ENCODE measurements at places on chromosomes 13 and 19.

- no peak for DNase-seq
Observed at GRCh38 chr13:73250061-73250460, 191.3 kb downstream of the KLF5 start.

DNA sequence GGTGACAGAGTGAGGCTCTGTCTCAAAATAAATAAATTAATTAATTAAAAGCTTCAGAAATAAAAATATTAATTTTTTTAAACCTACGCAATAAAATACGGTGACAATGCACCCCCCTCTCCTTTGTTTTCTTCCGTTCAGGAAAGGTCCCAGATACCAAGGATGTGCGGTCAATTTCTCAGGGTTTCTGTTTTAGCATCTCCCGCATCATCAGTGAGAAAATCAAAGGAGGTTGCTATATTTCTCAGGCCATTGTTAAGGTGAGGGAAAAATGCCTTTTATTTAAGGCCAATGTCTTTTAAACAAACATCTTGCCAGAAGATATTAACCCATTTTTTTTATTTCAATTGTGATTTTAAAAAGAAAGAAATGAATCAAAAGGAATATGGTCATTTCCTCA, 111.7 kb downstream of the INSR start:
- DNase-seq, result no peak

DNA sequence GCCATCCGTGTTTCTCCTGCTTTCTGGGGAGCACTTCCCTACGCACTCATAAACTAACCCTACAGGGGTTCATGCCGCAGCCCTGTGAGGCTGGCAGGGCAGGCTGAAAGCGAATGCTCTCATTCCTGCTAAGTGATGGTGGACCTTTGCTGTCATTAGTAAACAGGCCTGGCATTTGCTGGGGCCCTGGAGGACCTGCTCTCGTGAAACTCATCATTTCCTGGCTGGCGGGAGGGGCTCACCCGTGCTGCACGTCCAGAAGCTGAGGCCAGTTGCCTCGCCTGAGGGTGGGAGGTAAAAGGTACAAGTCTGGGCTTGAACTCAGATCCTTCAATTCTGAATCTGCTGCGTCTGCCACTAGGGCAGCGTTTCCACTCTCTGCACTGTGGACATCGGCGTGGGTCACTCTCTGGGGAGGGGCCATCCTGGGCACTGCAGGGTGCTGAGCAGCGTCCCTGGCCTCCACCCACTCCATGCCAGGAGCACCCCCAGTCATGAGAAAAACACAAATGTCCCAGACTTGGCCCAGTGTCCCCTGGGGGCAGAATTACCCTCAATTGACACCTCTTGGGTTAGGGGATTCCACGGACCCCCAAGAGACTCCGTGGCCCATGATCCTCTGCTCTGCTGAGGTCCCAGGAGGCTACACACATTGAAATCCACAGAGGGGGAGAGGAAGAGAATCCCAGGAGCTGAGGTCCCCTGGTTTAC, 7.0 kb downstream of the MOB3A start:
- no peak for DNase-seq

GRCh38 chr13:53537586-53537985, 509.0 kb downstream of the OLFM4 start:
- DNase-seq, result no peak

DNA sequence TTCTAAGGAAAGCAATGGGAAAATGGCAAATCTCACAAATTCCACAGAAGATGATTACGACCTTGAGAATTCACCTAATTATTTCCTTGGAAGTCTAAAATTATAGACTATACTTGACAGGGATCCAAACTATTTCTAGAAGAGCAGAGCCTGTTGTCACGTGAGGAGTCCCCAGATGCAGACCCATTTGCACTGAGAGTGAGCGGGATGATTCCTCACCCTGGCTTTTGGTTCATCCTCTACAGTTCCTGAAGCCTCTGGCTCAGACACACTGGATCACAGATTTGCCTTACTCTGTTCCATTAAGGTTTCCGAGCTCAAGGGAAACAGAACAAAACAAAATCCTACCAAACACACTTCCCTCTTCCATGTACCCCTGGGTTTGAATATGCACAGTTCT, 23.0 kb upstream of the CYSLTR2 start:
- no peak for DNase-seq

- DNase-seq, result no peak
Observed at GRCh38 chr19:5590151-5590864, 22.6 kb upstream of the TINCR start.

- DNase-seq, result no peak
Observed at GRCh38 chr13:110509971-110510786, 51.3 kb downstream of the RAB20 start.

- no peak for DNase-seq
Observed at GRCh38 chr19:46392252-46392801, 21.0 kb downstream of the CCDC8 start.

DNA sequence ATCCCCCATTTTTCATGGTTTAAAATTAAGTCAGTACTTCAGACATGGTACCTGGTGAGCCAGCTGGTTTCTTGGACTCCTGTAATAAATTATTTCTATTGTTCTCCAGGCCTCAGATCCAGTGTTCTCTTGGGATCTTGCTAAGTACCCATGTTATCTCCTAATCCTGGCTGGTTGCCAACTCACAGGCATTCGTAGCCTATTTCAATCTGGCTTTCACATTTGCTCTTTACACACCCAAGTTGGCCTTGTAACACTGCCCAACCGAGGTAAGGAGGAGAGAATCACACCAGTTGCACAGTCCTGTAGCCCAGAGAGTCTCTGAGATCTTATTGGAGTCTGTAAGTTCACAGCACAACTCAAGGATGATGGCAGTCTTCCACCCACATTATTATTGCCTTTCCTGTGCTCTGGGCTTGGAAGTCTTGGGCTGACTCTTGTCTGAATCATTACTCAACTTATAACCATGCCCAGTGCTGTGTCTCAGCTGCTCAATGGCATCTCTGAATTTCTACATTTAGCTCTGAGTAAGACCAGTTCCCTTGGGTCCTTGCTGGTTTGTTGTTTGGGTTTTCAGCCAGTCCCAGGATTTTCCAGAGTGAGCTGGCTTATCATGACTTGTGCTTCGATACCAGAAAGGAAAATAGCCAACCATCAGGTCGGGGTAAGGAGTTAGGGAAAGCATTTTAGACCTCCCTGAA, 76.6 kb upstream of the KLF12 start:
- DNase-seq, result no peak

DNA sequence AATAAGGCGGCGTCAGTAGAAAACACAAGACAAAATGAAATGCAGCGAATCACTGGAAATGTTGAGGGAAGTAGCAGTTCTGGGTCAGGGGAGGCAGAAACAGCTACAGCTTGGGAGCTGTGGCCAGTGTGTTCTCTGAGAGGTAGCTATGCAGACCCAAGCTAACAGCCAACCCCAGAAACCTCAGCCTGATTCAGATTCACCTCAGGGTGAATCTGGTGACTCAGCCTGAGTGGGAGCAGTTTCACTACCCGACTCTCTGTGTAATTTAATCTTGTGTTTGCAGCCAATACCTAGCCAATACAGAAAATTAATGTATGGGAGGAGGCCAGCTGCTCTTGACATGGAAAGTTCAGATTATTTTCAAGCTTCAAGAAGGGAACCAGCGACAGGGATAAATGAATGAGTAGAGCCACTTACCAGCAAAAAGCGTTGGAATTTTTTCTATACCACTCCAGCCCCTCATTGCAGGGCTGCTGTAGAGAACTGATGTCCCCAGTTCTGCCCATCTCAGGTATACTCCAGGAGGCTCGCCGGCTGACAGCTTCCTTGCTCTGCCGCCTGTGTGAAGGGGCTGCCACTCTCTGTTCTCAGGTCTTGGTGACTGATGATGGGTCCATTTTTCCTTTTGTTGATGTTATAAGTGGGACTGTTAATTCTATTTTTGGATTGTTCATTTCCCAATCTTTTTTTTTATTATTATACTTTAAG, 8.9 kb downstream of the IGFL3 start:
- DNase-seq, result peak; percentile 15

- no peak for DNase-seq
Observed at GRCh38 chr13:73215823-73216222, 157.0 kb downstream of the KLF5 start.

DNA sequence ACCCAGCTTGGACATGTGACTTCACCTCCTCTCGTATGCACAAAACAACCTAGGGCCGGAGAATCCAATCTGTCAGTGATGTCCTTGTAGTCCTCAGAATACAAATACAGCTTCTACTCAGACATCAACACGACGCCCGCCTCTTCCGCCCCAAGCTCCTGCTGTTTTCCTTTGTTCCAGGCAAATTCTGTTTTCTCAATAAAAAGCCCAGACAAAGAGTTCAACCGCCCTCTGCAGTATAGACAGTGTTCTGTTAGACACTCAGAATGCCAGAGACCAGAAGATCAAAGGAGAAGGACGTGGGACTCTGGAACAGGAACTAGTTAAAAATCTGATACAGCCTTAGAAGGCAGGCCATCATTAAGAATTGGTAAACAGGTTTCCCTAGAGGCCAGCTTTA, 42.0 kb upstream of the GGACT start:
- no peak for DNase-seq

DNA sequence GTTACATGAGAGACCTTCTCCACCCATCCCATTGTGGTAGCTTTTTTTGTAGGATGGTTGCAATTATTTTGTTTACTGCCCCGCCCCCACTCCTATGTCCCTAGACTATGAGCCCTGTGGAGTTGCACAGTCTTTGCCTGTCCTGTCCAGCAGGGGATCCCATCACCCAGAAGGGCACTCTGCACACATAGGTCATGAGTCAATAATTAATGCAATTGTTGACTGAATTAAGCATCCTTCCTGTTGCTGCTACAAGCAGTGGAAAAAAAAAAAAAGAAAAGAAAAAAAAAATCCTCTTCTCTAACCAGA, 14.2 kb downstream of the C19orf81 start:
- DNase-seq, result no peak

GRCh38 chr19:29779921-29780320, 31.9 kb upstream of the CCNE1 start:
- no peak for DNase-seq

DNA sequence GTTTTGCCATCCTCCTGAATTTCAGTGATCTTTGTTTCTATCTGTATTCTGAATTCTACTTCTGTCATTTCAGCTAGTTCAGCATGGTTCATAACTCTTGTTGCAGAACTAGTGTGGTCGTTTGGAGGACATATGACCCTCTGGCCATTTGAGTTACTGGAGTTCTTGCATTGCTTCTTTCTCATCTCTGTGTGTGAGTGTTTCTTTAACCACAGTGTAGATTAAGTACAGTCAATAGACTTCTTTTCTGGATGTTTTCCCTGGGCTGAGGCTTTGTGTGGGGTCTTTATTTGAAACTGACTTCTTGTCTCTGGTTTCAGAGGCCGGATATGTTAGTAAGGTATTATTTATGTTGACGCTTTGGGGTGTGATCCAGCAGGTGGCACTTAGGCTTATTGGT, 14.7 kb downstream of the IGFL2 start:
- DNase-seq, result no peak

GRCh38 chr13:103386341-103386740, 320.1 kb upstream of the SLC10A2 start:
- DNase-seq, result no peak

DNA sequence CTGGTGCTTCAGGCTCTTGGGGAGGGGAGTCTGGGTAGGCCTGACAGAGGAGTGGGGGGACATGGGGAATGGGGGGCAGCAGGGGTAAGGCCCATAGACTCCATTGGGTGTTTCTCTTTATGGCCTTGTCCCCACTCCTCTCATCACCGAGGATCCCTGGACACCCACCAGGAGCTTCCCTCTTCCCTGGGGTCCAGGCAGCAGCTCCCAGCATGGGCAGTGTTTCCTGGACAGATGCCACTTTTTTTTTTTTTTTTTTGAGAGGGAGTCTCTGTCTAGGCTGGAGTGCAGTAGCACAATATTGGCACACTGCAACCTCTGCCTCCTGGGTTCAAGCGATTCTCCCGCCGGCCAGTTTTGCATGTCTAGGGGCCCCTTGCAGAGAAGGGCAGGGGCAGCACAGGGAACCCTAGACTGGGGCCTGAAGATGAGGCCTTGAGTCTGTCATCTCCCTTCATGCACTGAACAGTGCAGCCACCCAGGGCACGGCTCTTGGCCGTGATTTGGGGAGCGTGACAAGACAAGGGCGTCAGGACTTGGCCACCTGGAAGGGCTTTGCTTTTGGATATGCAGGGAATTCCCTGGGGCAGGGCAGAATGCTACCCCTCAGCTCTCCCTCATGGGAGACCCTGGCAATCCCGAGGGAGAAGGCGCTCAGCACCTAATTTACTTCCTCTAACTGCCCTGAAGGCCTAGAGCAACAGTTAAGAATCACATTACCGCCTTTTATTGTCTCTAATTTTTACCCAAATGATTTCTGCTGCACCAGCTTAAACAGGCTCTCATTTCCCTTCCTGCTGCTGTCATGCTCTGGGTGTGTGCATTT, 213.9 kb upstream of the ZNF536 start:
- no peak for DNase-seq

DNA sequence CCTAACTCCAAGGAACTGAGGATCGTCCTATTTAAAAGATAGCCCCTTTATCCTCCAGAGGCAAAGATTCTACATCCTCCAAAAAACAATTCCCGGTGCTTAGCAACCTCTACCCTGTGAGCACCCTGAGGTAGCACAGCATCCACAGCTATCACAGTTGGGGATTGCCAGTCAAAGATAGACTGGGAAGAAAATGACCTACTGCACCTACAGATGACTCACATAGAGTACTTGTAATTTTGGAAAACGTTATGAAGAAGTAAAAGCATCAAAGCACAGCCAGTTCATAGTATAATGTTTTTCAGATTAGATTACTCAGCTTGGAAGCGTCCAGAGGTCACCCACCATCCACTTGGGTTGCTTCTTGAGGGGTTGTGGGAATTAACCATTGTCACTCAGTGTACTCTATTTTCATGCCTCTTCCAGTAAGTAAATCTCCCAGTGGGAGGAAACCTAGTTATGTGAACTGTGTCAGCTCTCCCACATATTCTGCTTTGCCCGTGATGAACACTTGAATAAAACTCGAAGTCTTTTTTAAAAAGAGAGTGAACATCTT, 8.9 kb upstream of the FAM124A start:
- no peak for DNase-seq

DNA sequence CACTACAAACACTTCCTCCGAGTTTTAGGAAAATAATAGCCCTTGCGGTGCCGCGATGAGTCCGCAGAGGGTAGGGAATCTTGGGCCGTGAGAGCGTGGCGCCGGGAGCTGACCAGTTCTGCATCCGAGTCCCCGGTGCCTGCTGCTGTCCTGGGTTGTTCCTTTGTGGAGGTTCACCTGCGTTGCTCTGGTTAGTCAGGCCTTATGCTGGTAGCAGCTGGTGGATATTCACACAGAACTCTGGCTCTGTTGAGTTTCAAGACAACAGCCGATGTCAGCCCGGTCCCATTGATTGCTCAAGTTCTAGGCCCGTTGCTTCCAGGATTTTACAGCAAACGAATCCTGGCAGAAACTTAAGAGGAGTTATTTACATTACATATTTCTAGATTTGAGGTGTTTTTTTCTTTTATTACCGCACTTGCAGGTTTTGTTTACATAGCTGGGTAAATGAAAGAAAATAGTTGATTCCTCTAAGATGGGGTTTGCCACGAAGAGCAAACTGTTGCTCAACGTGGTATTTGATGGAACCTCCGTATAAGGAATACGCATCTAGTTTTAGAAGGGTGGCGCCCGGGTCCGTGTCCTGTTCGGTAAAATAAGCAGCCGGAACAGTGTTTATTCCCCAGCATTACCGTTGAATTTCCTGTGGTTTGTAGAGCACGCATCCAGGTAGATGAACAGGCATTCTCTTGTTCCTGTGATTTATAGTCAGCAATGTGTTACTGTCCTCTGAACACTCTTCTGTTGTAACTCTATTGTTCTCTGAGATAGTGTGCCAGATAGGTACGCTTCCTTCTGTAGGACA, 1.3 kb downstream of the CLDN10 start:
- DNase-seq, result no peak
